NCI-H1105 (cell line): ENCODE measurements at places on chromosomes 13 and 19.
A peak's percentile ranks its signal among the peaks of the same experiment; 100 is the strongest.

- DNase-seq: no peak
These were observed 194.2 kb upstream of the TSHZ3 start for GRCh38 chr19:31543456-31543855.

DNA sequence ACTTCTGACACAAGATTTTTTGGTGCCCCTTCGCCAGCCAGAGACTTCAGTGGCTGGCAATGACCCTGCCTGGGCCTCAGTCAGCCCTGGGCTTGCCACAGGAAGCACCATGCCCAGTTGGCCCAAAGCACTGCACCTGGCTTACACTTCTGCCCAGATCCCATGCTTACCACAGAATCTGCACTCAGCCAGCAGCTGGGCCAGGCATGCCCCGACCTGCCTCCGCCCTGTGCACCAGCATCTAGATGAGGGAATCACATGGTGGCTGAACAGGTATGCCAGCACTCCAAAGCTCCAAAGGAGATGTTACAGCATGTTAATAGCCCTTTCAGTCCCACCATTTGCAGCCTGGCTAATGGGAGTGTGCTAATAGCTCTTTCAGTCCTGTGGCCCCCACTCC is 690.9 kb downstream of the SLITRK6 start:
- peak; percentile 46 for DNase-seq

- no peak for DNase-seq
These were observed 39.0 kb upstream of the C13orf46 start for GRCh38 chr13:114012921-114013320.

- DNase-seq: no peak
These were observed 575.0 kb downstream of the DIAPH3 start for GRCh38 chr13:59588717-59589067.

DNA sequence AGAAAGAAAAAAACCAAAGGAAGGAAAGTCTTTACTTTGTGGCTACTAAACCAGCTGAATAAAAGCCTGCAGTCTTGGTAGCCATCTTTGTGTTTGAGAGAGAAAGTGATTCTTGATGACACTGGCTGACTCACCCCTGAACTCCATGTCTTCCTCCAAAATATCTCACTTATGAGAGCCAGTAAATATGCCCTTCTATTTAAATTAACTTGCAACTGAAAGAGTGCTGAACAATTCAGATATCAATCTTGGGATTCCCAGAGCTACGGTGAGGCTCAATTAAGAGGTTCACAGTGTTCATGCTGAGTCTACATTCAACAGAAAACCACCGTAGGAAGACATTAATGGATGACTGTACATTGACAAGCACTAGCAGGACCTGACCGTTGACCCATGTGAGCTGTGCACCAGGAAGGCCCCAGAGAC is 57.9 kb downstream of the KCTD12 start:
- DNase-seq: no peak

- no peak for DNase-seq
These were observed 2.4 kb downstream of the CTXN1 start for GRCh38 chr19:7923295-7924191.

GRCh38 chr13:92354583-92354982 is 872.0 kb upstream of the GPC6 start:
- DNase-seq: no peak

DNA sequence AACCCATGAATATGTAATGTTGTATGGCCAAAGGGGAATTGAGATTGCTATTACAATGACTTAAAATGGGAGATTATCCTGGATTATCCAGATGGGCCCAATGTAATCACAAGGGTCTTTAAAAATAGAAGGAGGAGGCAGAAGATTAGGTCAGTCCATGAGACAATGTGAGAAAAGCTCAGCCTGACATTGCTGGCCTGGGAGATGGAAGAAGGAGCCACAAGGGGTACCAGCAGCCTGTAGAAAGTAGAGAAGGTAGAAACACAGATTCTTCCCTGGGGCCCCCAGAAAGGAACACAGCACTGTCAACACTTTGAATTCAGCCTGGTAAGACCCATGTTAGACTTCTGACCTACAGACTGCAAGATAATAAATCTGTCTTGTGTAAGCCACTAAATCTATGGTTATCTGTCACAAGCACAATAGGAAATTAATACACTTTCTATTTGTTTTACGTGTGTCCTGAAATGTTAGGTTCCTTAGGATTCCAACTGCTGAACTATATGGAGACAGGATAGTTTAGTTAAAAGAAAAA is 132.9 kb upstream of the SERP2 start:
- DNase-seq: no peak

DNA sequence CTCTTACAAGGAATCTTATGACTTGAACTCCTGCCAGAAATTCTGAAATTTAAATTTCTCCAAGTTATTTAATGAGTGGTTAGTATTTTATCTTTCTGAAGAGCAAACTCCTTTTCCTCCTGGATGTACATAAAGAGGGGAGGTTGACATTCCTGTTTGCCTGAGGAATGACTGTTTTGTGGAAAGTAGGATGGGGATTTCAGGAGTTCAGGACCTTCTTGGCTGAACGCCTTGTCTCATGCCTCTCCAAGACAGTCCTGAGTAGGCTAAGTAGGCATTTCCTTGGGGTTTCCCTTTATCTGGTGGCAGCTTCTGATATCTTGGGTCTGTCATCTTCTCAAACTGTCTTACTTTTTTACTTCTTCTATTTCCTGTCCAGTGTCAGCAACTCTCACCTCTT is 356.6 kb downstream of the TDRD3 start:
- DNase-seq: no peak

DNA sequence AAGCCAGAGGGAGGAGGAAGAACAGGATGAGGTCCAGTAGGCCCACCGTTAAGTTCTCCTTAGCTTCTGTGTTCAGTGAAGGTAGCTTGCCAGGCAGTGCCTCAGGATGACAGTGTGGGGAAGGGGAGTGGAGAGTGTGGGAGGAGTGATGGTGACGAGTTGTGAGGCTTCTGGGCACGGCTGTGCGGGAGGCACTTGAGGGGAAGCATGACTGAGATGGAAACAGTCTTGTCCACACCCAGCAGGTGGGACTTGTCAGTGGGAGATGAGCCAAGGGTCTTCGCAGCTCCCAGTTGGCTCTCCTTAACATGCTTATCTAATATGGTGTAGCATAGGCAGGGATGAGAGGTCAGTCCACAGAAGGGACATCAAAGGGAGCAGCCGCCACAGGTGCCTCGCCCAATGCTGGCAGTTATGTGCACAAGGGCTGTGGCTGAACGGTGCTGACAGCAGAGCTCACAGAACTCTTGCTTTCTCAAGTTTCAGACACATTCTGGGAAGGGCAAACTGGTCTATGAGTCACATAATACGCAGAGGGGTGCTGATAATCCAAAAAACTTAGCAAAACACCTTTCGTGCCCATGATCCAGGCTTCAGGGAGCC is 47.5 kb downstream of the OXGR1 start:
- DNase-seq: no peak

GRCh38 chr19:10601999-10602329 is 14.9 kb upstream of the AP1M2 start:
- no peak for DNase-seq

DNA sequence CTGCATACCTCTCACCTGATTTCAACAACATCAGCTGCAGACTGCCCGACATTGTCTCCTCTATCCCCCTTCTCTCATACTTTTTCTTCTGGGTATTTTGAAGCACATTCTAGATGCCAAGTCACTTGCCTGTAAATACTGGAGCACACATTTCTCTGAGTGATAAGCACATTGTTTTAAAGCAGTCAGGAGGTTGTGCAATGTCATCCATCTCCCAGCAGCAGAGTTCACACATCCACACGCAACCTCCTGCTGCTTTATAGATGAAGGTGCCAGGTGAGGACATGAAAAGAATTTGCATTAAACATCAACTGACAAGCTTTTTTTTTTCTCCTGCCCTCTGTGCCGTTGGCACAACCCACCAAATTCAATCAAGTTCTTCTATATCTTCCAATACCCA is 5.5 kb downstream of the UPK1A start:
- no peak for DNase-seq

- no peak for DNase-seq
These were observed 3.5 kb upstream of the SIGLEC7 start for GRCh38 chr19:51138549-51138979.
